ENCODE measurements at places on chromosomes 11 and 22.

DNA sequence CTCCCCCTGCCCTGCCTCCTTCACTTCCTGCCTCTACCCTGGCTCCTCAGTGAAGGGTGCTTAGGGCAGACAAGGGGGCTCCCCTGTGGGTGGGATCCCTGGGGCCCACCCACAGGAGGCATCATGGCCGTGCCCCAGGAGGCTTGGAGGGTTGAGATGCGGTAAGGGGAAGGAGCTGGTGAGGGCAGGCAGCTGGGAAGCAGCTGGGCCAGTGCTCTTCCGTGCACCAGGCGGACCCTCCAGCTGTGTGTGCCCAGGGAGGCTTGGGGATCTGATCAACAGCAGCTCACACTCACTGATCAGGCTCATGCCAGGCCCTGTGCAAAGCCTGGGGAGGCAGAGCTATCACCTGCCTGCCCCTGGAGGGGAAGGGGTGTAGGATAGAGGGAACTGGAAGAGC, 59.3 kb upstream of the TTLL12 start:
- DNase-seq: no peak

GRCh38 chr11:88016392-88017170, 158.7 kb downstream of the RAB38 start:
- peak; percentile 81 for DNase-seq

DNA sequence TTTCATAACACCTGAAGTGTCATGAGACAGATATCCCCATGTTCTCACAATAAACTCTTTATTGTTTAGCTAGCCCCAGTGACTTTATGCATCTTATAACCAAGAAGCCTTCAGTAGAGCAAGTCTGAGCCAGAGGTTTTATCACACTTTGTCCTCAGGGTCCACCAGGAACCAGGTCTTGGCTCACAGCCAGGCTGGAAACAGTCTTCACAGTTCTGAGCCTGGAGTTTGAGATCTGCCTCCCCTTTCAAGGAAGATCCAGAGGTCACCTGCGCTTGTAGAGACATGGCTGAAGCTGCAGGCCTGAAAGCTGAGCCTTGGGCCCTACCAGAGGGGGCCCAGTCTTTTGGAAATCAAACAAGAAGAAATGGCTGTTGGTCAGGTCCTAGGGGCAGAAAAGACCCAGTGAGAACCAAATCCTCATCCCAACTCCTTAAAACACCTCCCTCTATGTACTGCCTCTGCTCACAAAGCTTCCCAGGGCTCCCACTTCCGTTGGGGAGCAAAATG, 3.5 kb downstream of the RRP8 start:
- no peak for DNase-seq

DNA sequence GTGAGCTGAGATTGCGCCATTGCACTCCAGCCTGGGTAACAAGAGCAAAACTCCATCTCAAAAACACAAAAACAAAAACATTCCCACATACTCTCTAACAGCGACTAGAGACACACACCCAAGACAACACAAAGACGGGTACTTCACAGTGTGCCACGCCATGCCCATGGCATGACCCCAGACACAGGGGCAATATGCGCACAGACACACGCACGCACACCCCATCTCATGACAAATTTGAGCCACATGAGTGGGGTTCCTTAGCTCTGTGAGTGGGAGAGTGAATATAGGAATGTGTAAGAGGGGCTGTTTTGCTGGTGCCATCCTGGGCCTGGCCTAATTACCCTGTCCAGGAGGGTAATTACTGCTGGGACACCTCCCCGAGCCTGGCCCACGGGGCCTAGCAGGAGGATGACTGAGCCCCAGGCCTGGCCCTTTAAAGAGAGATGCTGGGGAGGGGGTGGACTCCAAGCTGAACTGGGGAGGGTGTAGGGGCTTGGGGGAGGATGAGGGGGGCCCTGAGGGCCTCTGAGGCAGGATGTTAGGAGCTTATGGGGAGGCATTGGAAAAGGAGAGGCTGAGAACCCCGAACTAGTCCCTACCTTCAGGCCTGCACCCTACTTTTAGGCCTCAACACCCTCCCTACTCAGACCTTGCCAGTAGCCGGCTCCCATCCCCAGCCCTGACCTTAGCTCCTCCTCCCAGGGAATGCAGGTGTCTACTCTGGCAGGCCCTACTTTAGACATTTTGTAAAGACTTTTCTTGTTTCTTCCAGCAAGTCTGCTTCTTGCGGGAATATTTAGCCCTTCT, 1.5 kb downstream of the LTBP3 start:
- DNase-seq: no peak

- no peak for DNase-seq
Observed at GRCh38 chr11:100719362-100719761, 32.3 kb downstream of the ARHGAP42 start.

DNA sequence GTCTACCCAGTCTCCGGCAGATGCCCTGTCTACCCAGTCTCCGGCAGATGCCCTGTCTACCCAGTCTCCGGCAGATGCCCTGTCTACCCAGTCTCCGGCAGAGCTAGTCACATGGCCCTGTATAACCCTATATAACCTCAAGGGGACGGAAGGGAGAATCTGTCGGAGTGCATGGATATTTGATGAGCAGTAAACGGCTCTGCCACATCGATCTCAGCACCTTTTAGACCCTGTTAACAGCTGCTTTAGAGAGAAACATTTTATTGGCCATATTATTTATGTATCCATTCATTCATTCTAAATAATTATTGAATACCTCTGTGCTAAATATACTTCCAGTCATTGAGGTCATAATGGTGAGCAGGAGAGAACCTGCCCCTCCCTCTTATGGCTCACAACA, 228.9 kb downstream of the NTM start:
- DNase-seq: no peak

DNA sequence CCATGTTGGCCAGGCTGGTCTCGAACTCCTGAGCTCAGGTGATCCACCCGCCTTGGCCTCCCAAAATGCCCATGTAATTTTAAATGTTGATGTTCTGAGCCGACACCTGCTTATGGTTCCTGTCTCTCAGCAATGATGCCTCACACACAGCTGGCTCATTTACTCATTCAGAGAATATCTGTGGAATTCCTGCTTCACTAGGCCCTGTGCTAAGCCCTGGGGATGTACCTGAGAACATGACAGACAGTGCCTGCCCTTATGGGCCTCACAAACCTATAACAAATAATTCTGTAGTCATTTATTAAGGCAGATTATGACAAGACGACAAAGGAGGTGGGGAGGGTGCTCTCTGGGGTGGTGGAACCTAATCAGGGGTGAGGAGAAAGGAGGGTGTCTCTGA, 93.7 kb downstream of the PRR5L start:
- DNase-seq: no peak

GRCh38 chr11:131109257-131109656, 193.0 kb upstream of the SNX19 start:
- no peak for DNase-seq

DNA sequence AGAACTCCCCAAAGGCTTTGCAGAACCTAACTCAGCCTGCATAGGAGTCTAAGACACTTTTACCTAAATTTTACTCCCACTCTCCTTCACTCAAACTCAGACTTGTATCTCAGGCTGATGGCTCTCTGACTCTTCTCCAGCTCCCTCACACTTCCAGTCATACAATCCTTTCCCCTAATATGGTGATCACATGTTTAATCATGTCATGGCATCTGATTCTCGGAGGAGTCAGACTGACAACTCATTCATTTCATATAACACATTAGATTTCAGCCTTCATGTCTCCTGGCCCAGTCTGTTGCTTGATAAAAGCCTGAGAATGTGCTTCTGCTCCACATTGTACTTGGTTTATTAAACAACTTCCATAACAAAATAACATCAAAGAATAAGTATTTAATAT, 1503.9 kb upstream of the TENM4 start:
- no peak for DNase-seq

DNA sequence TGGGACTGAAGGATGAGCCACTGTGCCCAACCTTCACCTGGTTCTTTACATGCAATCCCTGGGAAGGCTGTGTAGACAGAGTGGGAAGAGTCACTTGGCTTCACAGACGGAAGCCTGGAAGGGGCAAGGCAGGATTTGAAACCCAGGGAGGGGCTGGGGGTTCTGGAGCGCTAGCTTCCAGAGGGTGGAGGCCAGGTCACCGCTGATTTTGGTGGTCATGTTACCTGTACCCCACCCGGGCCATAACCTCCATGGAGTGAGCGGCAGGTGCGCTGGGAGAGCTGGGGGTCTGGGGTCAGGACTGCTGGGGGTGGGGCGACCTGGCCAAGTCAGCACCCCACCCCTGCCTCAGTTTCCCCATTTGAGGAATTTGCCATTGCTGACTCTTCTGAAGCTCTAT, 38.3 kb downstream of the PDGFB start:
- DNase-seq: no peak

- no peak for DNase-seq
Observed at GRCh38 chr11:134407321-134407828, 4.7 kb downstream of the B3GAT1 start.

DNA sequence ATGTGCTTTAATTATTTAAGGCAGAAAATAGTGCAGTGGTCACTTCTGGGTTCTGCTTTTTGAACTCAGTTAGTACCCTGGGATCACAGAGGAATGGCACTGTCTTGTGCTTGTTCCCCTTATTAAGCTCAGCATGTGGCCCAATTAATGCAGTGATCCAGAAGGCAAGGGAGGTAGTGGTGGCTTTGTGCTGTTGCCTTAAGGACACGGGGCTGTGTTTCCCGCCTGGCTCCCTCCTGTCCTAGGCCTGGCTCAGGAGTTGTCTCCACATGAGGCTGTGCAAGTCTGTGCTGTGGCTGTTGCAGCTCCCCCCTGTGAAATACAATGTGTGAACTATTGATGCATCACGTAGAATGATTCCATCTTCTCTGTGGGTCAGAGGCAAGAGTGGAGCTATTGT, 49.2 kb upstream of the CABP7 start:
- DNase-seq: no peak

DNA sequence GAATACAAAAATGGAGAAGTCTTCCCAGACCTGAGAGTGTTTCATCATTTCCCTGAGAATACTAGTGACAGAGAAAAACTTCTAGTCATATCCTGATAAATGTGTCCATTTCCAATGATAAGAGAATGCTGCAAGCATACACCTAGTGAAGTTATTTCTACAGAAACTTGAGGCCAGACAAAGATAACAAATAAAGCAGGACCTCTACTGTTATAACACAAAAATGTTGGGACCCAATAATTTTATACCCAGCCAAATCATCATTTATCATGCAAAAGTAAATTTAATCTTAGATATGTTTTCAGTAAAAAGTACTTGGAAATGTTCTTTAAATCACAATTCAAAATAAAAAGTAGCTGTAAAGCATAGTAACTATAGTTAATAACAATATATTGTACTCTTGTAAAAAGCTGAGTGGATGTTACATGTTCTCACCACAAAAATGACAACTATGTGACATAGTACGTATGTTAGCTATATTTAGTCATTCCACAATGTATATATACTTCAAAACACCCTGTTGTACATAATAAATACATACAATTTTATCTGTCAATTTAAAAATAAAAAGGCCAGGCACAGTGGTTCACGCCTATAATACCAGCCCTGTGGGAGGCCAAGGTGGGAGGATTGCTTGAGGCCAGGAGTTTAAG, 12.6 kb downstream of the RRAS2 start:
- no peak for DNase-seq

GRCh38 chr11:1193326-1194230, 29.3 kb upstream of the MUC5B start:
- DNase-seq: no peak

DNA sequence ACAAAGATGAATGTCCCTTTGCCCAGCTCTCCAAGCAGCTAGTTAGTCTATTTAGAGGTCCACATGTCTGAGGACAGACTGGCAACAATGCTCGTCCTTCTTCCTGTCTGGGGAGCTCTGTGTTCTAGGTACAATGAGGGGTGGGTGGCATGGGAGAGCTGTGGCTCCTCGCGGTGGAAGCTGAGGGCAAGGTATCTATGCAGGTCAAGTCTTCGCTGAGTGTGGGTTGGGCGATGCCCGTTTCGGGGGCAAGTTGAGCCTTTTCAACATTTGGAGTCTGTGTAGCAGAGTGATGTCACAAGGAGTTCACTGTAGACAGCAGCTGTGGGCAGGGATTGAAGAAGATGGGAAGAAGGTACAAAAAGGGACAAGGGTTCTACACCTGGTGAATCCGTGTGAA, 163.2 kb downstream of the FEZ1 start:
- DNase-seq: no peak

- DNase-seq: no peak
Observed at GRCh38 chr11:17021511-17021910, 7.3 kb upstream of the PLEKHA7 start.

- no peak for DNase-seq
Observed at GRCh38 chr11:130999086-130999485, 82.8 kb upstream of the SNX19 start.

DNA sequence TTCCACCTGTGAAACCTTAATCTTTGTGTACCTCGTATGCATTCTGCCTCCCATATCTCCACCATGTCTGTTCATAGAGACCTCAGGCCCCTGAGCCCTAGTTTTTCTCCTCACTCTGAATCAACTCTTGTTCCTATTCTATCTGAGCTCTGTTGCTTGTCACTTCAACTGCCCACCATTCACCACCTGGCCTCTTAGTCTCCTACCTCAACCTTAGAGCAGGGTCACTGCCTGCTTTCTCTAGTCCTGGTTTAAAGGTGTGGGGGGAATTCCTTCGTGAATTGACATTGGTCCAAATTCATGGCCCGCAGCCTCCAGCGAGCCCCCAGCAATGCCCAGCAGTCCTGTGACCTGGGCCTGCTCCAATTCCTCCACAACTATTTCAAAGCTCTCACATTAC, 39.4 kb upstream of the TUB start:
- no peak for DNase-seq

- no peak for DNase-seq
Observed at GRCh38 chr11:8061555-8062428, 19.2 kb upstream of the TUB start.

DNA sequence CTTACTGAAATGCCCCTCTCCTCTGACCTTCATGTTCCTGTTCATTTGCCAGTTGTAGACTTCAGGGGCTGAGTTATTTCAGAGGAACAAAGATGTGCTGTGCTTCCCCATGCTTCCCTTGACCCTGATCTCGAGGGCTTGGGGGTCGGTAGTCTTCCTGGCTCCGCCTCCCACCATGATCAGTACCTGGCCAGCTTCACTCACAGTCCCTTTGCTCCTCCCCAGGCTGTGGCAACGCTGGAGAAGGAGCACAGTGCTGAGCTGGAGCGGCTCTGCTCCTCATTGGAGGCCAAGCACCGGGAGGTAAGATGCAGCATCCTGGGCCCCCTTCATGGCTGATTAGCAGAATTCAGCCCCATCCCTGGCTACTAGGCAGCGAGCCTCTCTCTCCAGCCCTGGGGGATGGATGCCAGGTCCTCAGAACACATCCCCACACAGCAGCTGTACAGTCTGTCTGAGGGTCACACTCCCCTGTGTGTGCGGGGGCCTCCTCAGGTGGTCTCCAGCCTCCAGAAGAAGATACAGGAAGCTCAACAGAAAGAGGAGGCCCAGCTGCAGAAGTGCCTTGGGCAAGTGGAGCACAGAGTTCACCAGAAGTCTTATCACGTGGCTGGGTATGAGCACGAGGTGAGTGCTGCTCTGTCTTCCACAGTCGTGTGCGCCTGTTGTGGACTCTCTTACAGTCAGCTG, 64.5 kb downstream of the CEP164 start:
- no peak for DNase-seq

- no peak for DNase-seq
Observed at GRCh38 chr11:87740968-87741367, 434.3 kb downstream of the RAB38 start.

- peak; percentile 12 for DNase-seq
Observed at GRCh38 chr22:41557401-41558240, 3.2 kb upstream of the CSDC2 start.

- no peak for DNase-seq
Observed at GRCh38 chr11:27894552-27894951, 194.3 kb upstream of the BDNF start.

- no peak for DNase-seq
Observed at GRCh38 chr11:6061475-6061874, 30.9 kb upstream of the OR56A1 start.

- no peak for DNase-seq
Observed at GRCh38 chr22:48891688-48892577, 935.7 kb downstream of the BRD1 start.
